ENCODE measurements at places on chromosomes 3 and 15.

DNA sequence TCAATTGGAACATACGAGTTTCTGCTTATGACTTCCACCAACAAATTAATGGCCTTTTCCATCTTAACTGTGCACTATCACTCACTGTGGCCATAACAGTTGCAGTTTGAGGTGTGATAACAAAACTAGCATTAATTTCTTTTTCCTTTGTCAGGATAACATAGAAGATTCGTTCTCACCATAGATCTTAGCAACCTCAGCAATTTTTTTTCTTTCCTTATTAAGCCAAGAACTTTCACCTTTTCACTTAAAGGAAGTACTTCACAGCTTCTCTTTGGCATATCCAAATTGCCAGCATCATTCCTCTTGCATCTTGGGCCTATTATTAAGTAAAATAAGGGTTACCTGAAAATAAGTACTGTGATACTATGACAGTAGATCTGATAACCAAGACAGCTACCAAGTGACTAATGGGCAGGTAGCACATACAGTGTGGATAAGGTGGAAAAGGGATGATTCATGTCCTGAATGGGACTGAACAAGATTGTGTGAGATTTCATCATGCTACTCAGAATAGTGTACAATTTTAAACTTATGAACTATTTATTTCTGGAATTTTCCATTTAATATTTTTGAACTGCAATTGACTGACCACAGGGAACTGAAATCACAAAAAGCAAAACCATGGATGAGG is 46.6 kb downstream of the CEP70 start:
- no peak for DNase-seq

DNA sequence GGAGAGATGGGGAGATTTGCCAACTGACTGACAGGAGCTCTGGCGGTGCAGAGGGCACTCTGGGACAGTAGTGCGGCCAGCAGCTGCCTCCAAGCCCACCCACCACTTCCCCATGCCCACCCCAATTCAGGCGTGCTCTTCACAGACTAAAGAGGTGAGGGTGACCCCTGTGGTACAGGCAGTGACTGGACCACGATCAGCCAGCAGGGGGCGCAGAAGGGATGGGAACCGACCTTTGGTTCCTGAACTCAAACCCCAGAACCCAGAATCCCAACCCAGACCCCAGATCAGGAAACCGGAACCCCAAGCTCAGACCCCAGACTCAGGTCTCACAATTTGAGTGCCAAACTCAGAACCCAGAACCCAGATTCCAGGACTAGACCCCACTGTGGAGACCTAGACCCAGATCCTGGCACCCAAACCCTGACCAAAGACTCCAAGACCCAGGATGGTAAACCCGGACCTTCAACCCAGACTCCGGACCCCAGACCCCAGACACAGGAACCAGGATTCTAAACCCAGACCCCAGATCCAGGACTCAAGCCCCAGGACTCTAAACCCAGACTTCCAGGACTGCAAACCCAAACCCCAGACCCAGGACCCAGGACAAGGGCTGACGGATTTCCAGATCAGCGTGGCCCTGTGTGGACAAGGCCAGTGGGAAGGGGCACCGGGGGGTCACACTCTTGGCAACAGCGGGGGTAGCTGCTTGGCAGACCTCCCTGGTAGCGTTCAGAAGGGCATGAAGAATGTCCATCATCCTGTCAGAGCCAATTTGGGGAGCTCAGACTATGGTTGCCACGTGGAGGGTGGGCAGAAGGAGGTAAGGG is 3.7 kb upstream of the MYL3 start:
- peak; percentile 93 for DNase-seq

DNA sequence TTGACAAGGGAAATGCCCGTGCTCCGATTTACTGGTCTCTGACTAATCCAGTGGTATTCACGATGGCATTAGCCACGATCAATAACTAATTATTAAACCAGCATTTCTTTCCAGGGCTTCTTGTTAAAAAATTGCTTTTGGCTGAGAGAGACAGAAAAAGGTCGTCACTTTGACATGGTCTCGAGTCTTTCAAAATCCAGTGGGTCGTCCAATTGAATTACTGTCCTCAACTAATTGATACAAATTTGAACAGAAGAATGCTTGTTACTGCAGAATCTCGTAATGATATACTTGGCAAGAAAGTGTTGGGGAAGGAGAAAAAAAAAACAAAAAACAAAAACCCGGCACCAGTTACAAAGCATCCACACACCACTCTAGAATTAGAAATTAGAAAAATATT is 318.4 kb downstream of the NR2F2 start:
- no peak for DNase-seq

DNA sequence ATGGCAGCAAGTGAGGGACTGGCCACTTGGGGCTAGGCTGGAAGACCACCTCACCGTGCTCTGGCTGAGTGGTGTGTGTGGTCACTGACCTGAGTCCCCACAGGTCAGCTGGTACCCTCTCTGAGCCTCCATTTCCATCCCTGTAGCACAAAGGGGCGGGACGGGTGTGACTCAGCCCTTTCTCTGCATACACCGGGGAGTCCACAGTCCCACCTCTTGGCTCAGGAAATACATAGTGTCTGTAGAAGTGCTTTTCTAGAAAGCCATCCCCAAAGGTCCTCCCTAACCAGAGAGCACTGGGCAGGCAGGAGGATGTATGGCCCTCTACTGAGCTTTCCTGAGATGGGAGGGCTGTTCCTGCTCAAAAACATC is 27.2 kb downstream of the WNT7A start:
- peak; percentile 8 for DNase-seq

GRCh38 chr3:181446741-181447140 is 265.0 kb upstream of the SOX2 start:
- no peak for DNase-seq

- DNase-seq = no peak
Measured at GRCh38 chr3:7700539-7700938, 801.1 kb upstream of the LMCD1 start.

- no peak for DNase-seq
Measured at GRCh38 chr3:115657168-115657567, 33.9 kb downstream of the GAP43 start.

DNA sequence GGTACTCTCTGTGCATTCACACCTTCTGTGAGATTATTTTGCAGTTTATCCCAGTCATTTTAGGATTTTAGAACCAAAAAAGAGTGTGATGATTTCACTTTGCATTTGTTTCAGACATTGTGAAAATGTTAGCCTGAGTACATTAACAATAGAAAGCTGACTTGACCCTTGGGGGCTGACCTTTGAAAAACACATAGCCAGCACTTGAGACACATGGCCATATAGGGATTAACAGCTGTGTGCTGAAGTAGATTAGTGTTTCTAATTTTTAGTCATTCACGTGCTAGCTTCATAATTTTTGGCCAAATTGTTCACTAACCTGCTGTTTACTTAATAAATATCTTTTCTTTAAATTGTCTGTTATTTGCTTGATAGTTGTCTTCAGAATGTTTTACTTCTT is 3.5 kb downstream of the FEM1B start:
- DNase-seq = no peak

- DNase-seq = no peak
Measured at GRCh38 chr15:65083262-65083701, 6.7 kb downstream of the KBTBD13 start.

GRCh38 chr3:190265796-190266195 is 56.5 kb downstream of the CLDN1 start:
- no peak for DNase-seq

- DNase-seq = no peak
Measured at GRCh38 chr3:127375151-127375930, 87.5 kb upstream of the PRR20G start.

DNA sequence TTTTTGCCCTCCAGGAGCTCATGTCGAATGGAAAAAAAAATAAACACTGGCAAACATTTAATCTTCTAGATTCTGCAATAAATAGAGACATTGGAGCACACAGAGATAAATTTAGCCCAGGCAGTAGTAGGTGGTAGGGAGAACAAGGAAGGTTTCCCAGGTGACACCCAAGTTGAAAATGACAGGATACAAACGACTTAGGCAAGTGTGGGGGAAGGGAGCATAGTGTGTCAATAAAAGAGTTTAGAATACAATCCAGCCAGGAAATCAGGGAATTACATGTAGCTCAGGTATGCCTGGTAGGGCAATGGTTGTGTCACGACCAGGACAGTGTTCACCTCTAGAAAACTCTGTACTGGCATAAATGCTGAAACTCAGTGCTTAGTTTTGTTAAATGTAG is 364.6 kb upstream of the AGTR1 start:
- DNase-seq = no peak

DNA sequence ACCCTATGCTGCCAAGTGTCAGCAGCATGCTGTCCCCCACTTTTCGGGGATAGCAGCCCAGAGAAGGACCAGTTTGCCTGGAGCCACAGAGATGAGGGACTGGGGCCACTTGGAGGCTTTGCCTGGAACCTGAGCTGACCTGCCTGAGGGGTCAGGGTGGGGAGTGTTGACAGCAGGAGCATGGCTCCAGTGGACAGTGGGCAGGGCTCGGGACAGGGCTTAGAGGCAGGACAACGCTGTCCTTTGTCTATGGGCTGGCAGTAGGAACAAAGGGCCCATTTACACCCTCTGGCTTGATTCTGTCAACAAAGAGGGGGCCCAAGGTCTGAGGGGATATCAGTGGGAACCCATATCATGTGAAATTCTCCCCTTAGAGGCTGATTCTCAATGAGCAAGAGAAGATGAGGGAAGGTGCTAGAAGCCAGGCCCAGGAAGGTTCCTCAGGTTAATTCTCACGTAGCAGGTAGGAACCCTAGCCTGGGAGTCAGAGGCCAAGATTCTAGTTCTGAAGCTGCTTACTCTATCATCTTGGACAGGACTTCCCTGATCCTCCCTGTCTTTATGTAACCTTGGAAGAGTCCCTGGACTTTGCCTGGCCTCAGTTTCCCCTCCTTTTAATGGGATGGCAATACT is 29.7 kb upstream of the HHATL start:
- DNase-seq = no peak

DNA sequence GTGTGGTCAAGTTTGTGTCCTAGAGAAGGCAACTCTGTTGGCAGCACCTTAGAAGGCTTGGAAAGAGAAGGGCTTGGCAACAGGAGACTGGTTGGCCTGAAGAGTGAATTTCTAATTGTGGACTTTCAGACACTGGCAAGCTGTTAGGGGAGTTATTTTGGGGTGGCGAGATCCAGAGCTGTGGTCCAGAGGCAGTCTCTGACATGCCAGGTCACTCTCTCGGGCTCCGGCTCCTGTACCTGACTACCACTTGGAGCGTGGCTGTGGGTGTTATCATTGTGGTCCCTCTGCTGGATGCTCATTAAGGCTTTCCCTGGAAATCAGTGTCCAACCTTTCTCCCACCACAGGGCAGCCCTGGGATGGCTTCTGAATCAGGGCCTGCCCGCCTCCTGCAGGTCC is 209.0 kb downstream of the SLCO3A1 start:
- DNase-seq = no peak

- no peak for DNase-seq
Measured at GRCh38 chr15:66269326-66270090, 16.0 kb upstream of the MEGF11 start.

DNA sequence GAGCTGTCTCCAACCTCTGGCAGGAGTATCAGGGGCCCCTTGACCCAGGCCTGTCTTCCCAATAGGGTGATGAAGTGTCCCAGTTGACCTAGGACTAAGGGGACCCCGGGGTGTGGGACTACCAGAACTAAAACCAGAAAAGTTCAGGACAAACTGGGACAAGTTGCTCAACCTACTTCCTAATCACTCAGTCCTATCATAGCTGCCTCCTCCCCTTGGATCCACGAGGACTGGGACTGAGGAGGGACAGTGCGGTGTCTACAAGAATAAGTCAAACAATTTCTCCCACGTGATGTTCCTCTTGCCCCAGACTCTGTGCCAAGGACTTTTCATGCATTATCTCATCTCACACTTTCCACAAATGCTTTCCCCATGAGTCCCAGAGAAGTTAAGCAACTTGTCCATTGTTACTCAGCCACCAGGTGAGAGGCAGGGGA is 49.4 kb upstream of the SLCO2A1 start:
- no peak for DNase-seq

GRCh38 chr3:39102504-39103323 is 4.7 kb downstream of the GORASP1 start:
- DNase-seq = no peak

DNA sequence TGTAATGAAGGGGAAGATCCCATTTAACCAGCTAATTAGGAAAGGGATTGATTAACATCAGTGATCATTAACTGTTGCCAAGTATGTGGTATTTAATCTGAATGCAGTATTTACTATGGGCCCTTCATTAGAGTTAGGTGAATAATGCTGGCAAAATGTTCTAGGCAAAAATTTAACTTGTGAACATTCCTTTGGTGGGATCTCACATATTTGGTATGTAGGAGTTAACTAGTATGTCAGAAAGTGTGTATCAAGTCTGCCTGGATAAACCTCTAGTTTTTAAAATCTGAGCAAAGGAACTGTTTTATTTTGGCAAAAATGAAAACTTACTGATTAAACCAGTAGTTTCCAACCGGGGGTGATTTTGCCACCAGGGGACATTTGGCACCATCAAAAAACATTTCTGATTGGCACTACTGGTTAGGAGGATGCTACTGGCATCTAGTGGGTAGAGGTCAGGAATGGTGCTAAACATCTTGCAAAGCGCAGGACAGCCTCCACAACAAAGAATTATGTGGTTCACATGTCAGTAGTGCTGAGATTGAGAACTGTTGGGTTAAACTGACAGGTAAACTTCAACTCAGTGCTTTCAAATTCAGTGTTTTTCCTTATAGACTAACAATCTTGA is 22.5 kb downstream of the LRTM1 start:
- no peak for DNase-seq

GRCh38 chr3:71266875-71267274 is 316.7 kb downstream of the FOXP1 start:
- DNase-seq = no peak

- no peak for DNase-seq
Measured at GRCh38 chr15:25707656-25708365, 155.3 kb downstream of the ATP10A start.

GRCh38 chr15:92438471-92438870 is 44.8 kb downstream of the ST8SIA2 start:
- no peak for DNase-seq

DNA sequence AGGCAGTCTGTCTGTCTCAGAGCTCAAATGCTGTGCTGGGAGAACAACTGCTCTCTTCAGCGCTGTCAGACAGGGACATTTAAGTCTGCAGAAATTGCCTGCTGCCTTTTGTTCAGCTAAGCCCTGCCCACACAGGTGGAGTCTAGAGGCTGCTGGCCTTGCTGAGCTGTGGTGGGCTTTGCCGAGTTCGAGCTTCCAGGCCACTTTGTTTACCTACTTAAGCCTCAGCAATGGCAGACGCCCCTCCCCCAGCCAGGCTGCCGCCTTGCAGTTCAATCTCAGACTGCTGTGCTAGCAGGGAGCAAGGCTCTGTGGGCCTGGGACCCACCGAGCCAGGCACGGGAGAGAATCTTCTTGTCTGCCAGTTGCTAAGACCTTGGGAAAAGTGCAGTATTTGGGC is 25.0 kb upstream of the RPP14 start:
- no peak for DNase-seq

- DNase-seq = no peak
Measured at GRCh38 chr3:28278918-28279317, 37.5 kb downstream of the CMC1 start.

DNA sequence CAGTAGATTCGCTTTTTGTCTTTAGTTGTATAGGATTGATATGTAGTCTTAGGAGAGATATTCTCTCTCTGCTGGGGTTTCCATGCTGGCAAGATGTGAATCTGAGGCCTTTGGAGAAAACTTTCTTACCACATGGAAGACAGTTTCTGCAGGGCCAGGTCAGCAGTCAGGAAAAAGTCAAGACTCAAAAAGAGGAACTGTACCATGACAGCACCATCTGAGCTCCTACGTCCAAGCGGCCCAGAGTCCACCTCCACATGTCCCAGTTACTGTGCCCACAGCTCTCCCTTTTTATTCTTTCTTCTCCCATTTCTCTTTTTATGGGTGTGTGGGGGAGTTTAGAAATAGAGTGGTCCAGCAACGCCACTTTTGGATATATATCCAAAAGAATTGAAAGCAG is 172.0 kb downstream of the MTHFS start:
- DNase-seq = no peak

Data from stimulated activated CD4-positive, alpha-beta T cell treated with anti-CD3 and anti-CD28 coated beads, Interleukin-2, amount 100 ng/mL, for 24 hours (primary cell).